Activated effector memory CD4-positive, alpha-beta T cell treated with anti-CD3 and anti-CD28 coated beads, Interleukin-2, amount 50 U/mL, for 16 hours (primary cell): ENCODE measurements at places on chromosomes 3 and 15.

- no peak for DNase-seq
These were observed 19.7 kb upstream of the TCAIM start for GRCh38 chr3:44318891-44319311.

- DNase-seq, result no peak
These were observed 813.1 kb downstream of the NAALADL2 start for GRCh38 chr3:175672119-175672689.

- no peak for DNase-seq
These were observed 925.6 kb downstream of the FHIT start for GRCh38 chr3:60325610-60326170.

DNA sequence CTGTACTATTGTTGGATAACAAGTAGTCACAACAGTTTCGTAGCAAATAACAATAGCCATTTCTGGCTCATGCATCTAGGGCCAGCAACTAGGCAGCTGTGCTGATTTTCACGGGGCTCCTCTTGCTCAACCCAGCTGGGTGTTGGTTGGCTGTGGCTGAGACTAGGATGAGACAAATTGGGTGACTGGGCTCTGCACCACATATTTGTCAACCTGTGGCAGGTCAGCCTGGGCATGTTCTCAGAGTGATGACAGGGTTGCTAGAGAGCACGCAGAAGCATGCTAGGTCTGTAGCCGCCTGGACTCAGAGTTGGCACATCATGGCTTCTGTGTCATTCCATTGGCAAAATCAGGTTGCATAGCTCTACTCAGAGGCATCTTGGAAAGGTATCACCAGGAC, 175.9 kb downstream of the OTOL1 start:
- no peak for DNase-seq

DNA sequence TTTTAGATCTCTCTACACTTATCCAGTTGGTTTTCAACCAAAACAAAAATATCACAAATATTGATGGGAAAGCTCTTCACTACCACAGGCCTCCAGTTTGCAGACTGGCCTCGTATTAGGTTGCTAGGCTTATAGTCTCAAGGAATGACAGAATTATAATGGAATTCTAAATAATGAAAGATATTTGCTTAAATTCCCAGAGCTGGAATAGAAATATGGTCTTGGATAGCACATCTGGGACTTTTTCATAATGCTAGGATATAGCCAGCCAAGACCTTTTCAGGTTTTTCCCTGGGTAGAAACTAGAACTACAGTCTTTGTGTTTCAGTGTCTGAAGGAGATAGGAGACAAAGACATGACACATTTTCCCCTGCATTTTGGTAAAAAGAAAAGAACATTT, 121.9 kb upstream of the STAC start:
- no peak for DNase-seq

DNA sequence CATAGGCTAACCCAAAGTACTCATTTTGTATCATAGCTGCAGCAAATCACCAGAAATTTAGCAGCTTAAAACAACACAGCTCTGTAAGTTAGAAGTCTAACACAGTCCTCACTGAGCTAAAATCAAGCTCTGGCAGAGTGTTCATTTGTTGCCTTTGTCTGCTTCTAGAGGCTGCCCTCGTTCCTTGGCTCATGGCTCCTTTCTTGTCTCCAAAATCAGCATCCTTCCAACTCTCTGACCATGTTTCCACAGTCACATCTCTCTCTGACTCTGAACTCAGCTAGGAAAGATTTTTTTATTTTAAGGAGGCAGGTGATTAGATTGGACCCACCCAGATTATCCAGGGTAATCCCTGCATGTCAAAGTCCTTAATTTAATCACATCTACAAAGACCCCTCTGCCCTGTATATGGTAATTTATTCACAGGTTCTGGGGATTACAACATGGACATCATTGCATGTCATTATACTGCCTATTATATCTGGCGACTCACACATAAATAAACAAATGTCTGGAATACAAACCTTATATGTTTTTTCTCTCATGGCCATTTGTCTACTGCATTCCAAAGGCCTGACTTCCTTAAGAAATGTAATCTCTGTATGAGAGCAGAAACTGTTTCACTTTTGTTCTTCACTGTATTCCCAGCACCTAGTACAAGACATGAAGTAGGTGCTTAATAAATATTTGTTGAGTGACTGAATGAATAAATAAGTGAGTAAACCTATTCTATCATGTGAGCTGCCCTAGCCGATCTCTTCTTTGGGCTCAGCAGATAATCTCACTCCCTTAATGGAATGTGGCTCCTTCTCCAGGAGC, 15.1 kb upstream of the UACA start:
- DNase-seq, result no peak

- DNase-seq, result no peak
These were observed 38.2 kb downstream of the BOC start for GRCh38 chr3:113249601-113250000.

- DNase-seq, result no peak
These were observed 337.2 kb downstream of the ZBTB20 start for GRCh38 chr3:114809668-114810413.

DNA sequence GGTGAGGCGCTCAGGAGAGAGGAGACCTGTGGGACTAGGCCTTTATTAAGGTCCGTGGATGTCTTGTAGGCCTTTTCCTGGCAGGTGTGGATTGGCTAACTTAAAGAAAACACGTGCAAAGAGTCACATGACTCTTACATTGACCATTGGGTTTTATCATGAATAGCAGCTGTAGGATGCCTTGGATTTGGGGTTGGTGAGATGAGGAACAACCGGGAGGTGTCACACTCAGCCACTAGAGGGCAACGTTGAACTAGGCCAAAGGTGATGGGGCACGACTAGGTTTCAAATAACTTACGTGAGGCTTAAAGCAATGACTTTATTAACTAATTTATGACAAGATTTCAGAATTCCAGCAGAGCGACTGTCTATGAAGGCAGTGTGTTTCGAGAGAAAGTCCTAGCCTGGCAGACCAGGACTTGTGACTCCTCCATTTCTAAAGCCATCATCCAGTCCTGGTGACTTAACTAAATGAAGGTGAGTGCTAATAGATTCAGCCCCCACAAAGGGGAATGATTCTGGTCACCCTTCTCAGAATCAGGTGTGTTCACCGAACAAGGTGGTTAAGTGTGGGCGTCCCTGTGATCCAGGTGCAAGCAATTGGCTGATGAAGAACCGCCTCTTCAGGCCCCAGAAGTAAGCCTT, 345.6 kb downstream of the MCTP2 start:
- no peak for DNase-seq

DNA sequence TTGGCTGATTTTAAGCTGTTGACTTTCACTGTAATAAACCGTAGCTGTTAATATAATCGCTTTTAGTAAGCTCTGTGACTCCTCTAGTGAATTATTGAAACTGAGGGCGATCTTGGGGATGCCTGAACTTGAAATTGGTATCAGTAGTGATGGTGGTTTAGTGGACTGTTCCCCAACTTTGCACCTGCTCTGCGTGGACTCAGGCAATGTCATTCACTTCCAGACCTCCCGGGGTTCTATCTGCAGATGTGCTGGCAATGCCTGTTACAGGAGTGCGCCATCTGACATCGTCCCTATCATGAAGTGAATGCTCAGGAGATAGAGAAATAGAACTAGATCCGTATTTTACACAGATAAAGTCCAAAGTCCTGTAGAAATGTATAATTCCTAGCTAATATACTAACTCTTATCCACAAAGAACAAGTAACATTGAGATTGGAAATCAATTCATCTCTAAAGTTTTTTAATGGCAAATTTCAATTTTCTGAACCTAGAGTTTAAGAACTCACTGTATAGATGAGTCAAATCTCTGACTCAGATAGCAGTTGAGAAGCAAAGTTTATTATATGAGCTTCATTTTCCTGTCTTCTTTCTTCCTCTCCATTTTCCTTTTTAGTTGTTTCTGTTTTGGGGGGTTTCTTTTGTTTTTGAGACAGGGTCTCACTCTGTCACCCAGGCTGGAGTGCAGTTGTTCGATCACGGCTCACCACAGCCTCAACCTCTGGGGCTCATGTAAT, 51.8 kb downstream of the HEG1 start:
- no peak for DNase-seq

- DNase-seq, result no peak
These were observed at the start of gene SST for GRCh38 chr3:187669675-187670504. SST (minus strand) TSS chr3:187670394; CDS start chr3:187670291, 103 bp downstream.

DNA sequence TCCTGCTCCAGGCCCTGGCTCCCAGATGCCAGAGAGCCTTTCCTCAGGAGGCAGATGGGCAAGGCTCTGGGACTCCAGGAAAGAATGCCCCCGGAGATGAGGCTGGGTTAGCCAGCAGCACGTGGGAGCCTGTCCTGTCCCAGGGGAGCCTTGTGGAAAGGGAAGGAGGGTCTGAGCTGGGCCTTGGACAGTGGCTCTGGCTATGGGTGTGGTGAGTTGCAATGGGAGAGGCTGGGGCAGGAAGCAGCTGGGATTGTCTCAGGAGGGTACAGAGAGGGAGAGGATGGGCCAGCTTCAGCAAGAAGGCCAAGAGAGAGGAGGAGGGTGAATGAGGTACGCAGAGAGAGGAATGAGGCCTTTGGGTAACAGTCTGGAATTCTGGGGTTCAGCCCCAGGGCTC, 17.4 kb upstream of the CACNA2D2 start:
- no peak for DNase-seq

DNA sequence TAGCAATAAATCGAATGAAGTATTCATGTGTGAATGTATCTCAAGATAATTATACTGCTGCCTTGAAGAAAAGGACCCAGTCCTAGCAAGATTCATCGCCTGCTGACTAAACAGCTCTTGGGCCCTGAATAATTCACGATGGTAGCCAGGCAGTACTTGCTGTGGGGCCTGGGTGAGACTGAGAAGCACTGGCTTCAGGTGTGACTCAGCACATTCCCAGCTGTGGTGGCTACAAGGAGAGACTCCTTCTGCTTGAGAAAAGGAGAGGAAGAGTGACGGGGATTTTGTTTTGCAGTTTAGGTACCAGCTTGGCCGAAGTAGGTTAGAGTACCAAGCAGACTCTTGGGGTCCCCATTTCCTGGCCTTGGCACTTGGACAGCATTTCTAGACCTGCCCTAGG, 47.6 kb upstream of the CD200R1L start:
- no peak for DNase-seq

- DNase-seq, result no peak
These were observed 18.1 kb downstream of the DNAJB11 start for GRCh38 chr3:186588632-186589031.

DNA sequence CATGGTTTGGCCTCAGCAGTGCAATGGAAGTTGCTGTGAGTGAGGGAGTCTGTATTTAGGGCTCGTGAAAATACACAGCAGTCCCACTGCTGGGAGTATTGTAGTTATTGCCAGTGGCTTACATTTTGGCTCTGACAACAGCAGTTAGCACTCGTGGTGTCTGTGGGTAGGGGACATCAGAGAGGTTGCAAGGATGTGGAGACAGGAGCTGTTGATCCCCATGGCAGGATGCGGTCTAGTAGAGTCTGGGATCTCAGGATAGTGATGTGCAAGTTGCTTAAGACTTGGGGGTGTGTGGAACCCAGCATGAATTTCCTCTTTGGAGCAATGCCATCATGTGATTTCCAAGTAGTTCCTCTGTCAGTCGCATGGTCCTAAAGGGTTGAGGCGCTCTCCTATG, 59.9 kb downstream of the GALK2 start:
- no peak for DNase-seq

GRCh38 chr15:51702710-51703109, 21.4 kb downstream of the SCG3 start:
- no peak for DNase-seq

DNA sequence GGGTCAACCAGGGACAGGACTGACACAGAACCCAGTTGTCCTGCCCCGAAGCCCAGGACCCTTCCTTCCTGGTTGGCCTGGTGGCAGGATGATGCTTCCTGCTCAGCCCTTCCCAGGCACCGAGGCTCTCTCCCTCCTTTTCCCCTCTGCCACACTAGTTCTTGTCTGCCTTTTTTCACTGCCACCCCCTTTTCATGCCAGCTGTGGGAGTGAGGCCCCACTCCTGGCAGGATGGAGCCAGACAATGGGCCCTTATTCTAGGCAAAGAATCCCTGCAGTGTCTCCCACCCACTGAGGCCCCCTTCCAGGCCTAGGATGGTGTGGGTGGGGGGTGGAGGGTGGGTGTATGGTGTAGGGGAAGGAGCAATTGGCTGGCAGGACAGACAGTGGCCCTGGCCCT, 1.1 kb upstream of the SCAMP5 start:
- no peak for DNase-seq

DNA sequence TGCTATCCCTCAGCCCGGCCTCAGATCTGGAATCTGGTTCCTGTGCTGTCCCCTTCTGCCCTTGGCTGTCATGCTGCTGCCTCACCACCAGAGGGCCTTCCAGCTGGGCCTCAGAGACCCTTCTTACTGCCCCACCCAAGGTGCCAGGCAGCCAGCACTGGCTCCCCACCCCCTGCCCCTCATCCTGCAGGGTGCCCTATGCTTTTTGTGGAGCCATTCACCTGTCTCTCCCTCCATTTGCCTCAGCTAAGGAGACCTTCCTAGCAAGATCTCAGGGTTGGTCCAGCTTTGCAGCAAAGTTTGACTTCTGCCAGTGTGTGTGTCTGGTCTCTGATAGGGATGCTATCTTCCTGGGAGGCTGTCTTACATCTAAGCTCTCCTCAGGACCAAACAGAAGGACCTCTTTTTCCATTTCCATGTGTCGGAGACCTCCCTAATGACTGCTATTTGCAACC, 1.9 kb upstream of the VWA5B2 start:
- peak; percentile 82 for DNase-seq

- no peak for DNase-seq
These were observed 242.8 kb upstream of the ICE2 start for GRCh38 chr15:60721707-60722106.

- no peak for DNase-seq
These were observed 35.6 kb downstream of the AGBL1 start for GRCh38 chr15:86115145-86115801.

GRCh38 chr15:34280193-34280592, 55.4 kb downstream of the EMC4 start:
- DNase-seq, result no peak

DNA sequence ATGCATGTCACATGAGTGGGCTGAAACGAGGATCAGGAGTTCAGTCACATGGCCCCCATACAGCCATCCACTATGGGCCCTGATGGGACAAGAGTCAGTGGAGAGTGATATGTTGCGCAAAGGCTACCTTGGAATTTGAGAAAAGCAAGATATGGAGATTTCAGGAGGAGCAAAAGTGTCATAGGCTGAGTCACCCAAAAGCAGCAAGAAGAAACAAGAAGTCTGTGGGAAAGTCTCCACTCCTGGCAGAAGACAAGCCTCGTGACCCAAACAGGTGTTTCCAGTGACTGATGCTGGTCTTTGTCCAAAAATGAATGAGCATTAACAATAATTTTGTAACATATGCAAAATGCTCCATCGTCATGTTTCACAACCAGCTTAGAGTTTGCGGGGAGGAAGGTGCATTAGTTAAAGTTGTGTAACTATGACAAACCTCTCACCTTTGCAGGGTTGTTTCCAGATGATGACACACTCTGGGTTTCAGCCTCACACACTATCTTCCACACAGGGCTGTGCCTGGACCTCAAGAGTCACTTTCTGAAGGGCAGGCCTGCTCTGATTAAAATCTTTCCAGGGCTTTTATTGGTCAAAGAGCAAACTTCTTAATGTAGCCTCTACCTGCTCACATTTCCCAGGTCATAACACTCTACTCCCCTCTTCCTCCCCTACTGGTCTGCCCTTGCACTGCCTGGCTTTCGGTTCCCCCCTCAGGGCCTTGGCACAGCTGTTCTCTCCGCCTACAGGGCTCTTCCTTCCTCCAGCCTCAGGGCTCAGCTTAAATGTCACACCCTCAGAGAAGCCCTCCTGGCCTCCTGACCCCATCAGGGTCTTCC, 3.9 kb upstream of the DNASE1L3 start:
- no peak for DNase-seq

- no peak for DNase-seq
These were observed 104.2 kb upstream of the PFN2 start for GRCh38 chr3:150074697-150075416.
